ENCODE measurements at places on chromosomes 16 and 17.

- no peak for DNase-seq
Measured at GRCh38 chr16:30691907-30692306, 7.1 kb upstream of the SRCAP start.

DNA sequence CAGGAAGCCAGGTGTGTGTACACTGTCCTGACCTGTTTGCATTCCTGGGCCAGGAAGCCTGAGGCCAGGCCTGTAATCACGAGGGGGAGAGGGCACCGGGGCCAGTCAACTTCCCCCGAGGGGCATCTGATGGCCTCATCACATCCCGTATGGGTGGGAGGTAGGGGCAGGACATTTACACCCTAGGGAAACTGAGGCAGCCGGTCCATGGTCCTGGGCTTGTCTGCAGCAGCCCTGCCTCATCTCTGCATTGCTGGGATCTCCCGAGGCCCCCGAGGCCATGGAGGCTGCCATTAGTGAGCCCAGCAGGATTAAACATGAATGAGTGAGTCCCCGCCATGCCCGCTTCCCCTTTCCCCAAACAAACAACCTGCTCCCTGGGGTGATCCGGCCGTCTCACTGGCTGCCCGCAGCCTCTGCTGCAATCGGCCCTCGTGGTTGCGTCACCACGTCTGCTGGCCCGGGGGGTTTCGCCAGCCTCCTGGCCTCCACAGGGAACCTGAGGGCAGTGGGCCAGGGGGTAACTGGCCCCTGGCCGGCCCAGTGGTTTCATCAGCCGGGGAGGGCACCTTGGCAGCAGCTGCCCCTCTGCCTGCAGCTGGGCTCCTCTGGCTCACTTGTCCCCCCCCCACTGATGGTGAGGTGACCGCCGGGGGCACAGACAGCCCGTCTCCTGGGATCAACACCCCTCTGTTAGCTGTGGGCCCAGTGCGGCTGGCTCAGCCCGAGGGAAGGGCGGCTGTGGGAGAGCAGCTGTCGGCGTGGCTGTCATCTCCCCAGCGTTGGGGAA lies 88.3 kb upstream of the GSE1 start:
- DNase-seq, result no peak

- DNase-seq, result no peak
Measured at GRCh38 chr16:81817296-81817695, 38.2 kb downstream of the PLCG2 start.

GRCh38 chr16:58451945-58452401 lies 48.0 kb upstream of the NDRG4 start:
- DNase-seq, result no peak

DNA sequence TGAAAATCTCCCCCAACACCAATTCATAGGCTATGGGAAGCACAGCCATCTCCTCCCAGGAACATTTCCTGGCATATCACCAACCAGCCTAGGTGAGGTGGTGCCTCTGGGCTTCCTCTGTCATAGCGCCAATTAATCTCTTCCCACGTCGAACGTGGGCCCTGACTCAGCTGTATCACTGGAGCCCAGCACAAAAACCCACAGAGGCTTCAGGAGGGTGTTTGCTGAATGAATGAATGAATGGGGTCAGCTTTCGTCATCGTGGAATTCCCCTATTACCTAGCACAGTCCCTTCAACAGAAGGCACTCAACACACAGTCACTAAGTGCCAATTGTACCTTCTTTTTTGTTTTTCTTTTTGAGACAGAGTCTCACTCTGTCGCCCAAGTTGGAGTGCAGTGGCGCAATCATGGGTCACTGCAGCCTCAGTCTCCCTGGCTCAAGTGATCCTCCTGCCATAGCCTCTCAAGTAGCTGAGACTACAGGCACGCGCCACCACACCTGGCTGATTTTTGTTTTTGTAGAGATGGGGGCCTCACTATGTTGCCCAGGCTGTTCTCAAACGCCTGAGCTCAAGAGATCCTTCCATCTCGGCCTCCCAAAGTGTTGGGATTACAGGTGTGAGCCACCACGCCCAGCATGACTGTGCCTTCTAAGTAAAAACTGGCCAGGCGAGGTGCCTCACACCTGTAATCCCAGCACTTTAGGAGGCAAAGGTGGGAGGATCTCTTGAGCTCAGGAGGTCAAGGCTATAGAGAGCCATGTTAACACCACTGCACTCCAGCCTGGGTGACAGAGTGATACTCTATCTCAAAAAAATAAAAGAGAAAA lies 4.1 kb downstream of the ZNF688 start:
- peak; percentile 83 for DNase-seq

DNA sequence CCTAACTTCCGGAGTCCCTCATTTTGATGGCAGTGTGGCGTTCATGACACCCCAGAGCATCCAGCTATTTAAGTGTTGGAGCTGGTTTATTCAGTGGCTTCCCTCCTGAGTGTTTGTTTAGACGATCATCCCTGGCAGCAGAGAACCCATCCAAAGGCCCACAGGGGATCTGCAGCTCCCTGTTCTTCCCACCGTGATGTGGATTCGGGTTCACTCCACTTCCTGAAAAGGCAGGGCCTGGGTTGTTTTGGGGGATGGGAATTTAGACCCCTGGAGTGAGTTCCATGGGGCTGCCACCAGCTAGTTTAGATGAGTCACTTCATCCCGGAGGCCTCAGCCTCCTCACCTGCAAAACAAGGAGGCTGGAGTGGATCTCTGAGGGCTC lies 2.3 kb downstream of the KSR1 start:
- no peak for DNase-seq

DNA sequence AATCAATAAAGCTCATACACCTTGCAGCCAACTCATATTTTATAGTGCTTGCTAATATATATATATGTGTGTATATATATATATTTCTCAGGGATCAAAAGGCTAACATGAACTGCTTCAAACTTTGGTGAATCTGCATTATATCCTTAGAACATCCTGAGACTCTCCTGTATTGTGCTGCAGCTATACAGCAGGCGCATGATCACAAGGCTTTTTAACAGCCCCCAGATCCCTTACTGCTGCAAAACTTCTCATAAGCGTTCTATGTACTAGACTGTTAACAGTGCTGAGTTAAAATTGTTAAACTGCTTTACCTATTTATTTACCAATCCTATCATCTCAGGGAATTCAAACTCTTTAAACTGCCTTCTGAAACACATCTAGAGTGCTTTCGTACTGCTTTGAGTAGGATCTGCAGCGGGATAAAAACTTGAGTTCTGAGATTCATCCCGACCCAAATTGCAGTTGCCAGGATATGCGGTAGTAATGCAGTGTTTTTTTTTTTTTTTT lies 1.3 kb downstream of the GPATCH8 start:
- no peak for DNase-seq

DNA sequence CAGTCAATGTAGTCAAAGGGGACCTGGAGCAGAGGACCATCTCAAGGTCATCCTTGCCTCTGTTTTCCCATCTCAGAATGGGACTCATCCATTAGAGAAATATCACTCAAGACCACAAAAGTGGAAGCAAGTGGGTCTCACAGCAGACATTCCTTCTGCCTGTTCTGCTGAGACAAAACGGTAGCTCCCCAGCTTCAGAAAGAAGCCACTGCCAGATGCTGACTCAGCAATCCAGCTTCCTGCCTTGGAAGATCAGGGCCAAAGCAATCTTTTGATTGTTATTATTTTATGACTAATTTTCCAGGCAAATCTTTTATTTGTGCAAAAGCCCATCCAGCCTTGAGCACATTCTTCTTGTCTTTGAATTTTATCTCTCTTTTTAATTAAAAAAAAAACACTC lies 86.8 kb downstream of the CCT6B start:
- DNase-seq, result no peak

- peak; percentile 92 for DNase-seq
Measured at GRCh38 chr17:75515496-75516254, at the start of gene CASKIN2. CASKIN2 (minus strand) TSS chr17:75515537; CDS start chr17:75513804, 1,733 bp downstream.

- DNase-seq, result no peak
Measured at GRCh38 chr16:18039931-18040330, 296.6 kb downstream of the NPIPA8 start.

- DNase-seq, result no peak
Measured at GRCh38 chr17:21245639-21246084, 7.5 kb downstream of the NATD1 start.

GRCh38 chr16:72172105-72173034 lies at the start of gene PMFBP1:
PMFBP1 (minus strand) TSS chr16:72172155; CDS start chr16:72171208, 947 bp downstream.
- DNase-seq, result peak; percentile 60

GRCh38 chr16:23968176-23968575 lies 132.4 kb downstream of the PRKCB start:
- no peak for DNase-seq

DNA sequence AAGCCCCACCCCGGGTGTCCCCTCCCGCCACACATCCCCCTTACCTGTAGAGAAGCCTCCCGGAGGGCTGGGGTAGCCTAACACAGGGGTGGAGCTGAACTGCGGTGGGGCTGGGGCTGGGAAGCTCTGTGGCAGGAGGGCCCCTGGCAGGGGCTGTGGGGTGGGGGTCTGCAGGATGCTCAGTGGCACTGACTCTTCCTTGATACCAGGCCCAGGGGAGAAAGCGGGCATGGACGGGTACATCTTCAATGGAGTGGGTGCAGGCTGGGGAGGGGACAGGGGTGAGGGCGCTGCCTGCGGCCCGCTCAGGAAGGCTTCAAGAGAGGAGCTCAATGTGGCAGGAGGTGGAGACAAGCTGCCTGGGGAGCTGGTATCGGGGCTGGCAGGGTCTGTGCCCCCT lies 16.7 kb downstream of the SREBF1 start:
- no peak for DNase-seq

- peak; percentile 63 for DNase-seq
Measured at GRCh38 chr17:77460514-77461046, 319.8 kb downstream of the SEC14L1 start.

DNA sequence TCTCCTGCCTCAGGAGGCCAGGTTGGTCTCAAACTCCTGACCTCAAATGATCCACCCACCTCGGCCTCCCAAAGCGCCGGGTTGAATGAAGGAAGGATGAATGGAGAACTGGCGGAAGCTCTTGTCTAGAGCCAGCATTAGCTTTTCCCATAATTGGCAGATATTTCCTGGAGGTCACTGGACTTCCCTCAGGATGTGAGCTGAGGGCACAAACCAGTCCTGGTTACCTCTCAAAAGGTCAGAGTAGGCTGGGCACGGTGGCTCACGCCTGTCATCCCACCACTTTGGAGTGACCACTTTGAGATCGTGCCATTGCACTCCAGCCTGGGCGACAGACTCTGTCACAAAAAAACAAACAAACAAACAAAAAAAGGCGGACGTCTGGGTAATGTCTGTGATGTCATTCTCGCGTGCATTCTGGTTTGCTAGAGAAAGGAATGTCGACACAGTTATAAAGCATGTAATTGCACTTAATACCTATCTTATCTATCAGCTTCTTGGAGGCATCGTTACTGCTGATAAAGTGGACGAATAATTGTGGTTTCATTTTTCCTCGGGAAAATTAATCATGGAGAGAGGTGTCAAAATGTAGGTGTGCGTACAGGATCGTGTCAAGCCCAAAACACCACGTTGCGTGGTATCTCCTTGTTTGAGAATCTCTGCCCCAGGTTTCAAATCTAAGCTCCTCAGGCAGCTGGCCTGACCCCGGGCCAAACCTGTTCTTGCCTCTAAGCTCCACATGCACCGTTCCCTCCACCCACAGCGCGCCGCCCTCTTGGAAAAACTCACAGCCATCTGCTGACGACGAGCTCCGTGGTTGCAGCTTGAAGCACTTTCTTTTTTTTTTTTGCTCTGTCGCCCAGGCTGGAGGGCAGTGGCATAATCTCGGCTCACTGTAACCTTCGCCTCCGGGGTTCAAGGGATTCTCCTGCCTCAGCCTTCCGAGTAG lies 6.4 kb upstream of the CRK start:
- DNase-seq, result no peak

DNA sequence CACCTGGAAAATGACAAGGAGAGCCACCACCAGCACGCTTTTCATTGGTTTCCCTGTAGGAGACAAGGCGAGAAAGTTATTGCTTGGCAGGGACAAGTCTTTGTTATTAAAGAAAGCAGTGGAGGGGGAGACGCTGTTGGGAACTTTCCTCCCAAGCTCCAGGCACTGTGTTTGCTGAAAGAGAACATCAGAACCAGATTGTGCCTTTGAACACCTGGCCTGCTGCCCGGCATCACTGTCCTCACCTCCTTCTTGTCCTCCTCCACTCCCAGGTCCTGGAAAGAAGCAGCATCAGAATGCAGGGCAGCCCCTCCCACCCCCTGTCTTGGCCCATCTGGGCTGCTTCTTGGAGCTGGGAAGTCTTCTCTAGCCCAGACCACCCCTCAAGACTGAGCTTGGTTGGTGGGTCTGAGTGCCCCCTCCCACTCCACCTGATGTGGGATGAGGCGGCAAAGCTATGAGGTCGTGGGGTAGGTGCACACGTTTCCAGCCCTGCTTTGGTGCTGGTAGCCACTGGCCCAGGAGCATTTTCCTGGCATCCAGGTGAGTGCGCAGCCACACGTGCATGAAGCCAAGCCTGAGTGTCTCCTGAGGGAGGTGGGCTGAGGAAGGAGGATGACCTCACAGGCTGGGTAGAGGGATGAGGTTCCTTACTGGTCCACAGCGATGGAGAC lies 6.2 kb downstream of the CCR7 start:
- DNase-seq, result no peak

GRCh38 chr16:68645494-68646388 lies 631 bp downstream of the CDH3 start:
- DNase-seq, result no peak

DNA sequence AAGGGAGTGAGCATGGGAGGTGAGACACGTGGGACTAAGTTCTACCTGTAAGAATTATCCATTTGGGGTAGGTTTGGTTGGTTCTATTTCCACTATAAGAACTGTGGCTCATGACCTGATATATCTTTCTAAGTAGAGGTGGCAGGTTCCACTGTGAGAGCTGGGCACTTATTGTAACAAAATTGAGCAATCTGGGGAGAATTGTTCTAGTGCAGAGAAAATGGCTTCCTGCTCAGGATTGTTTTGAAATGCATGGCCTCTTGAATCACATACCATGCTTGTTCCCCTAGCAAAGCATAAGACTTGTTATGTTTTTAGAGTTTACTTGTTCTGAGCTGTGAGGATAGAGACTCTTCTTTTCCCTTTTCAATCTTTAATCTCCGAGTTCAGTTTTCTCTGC lies 125.9 kb downstream of the MAP2K6 start:
- no peak for DNase-seq

- no peak for DNase-seq
Measured at GRCh38 chr17:79850571-79851460, 11.6 kb upstream of the CBX4 start.

DNA sequence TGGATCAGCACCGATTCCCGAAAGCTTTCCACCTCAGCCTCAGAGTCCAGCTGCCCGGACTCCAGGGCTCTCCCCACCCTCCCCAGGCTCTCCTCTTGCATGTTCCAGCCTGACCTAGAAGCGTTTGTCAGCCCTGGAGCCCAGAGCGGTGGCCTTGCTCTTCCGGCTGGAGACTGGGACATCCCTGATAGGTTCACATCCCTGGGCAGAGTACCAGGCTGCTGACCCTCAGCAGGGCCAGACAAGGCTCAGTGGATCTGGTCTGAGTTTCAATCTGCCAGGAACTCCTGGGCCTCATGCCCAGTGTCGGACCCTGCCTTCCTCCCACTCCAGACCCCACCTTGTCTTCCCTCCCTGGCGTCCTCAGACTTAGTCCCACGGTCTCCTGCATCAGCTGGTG lies 15.0 kb downstream of the CD300LG start:
- no peak for DNase-seq

GRCh38 chr17:56583772-56584171 lies 9.7 kb upstream of the NOG start:
- DNase-seq, result no peak
